ENCODE measurements at places on chromosomes 16 and 17.

DNA sequence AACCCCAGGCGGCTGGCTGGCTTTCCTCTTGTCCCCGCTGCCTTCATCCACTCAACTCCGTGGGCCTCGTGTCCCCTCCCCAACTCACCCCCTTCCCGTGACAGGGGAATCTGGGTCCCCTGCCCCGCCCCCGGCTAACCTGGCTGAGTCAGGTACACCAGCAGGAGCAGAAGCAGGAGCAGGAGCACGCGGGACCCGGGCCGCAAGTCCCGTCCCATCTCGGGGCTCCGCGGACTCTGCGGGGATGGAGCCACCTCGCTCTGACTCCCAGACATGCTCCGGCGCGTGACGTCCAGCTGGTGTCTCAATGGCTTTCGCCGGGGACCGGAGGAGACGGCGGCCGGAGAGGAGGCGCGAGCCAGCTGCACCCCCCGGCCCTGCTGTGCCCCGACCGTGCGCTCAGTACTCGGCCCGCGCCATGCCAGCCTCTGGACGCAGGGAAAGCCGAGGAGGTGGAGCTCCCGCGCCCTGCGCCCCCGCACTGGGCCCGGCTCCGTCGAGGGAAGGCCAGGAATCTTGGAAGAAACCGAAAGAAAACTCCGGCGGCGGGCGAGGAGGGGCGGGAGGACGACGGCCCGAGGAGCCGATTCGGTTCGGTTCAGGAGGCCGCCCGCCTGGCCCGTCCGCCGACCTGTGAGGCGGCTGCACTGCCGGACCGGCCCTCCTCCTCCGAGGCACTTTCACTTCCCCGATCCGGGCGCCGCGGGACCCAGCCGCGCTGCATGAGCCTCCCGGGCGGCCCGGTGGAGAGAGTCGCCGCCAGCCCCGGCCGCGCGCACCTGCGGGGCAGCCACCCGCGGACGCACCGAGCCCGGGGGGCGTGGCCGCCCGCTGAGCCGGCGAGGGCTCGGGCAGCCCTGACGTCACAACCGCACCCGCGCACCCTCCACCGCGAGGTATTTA is at the start of the genes CXCL16 and ZMYND15:
Gene CXCL16, minus strand, starts transcription at position 807 of the 903 bp plus-strand sequence. Its CDS starts 589 bp downstream, at position 218.
Gene ZMYND15, plus strand, starts transcription at position 712 of the 903 bp plus-strand sequence. CDS start 716 bp downstream, outside the sequence.
- DNase-seq: peak; percentile 35

- peak; percentile 83 for DNase-seq
Measured at GRCh38 chr17:45149669-45150664, 1.7 kb downstream of the HEXIM1 start.

- no peak for DNase-seq
Measured at GRCh38 chr16:85462714-85463611, 150.2 kb upstream of the GSE1 start.

DNA sequence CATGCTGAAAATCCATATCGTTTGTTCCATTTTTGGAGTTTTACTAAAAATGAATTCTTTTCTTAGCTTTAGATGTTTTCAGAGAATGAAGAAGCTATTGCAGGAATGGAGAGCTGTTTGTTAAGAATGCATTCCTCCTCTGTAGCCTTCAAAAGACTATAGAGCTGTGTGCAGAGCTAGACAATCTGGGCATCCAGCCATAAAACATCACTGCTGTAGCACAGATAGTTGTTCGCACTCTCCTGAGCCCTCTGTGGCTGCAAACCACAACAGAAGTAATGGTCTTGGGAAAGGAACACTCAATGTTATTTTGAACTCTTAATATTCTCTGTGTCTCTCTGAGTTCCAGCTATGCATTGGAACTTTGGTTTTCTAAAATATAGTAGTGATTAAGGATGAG is 4.9 kb downstream of the TNRC6C start:
- peak; percentile 90 for DNase-seq

DNA sequence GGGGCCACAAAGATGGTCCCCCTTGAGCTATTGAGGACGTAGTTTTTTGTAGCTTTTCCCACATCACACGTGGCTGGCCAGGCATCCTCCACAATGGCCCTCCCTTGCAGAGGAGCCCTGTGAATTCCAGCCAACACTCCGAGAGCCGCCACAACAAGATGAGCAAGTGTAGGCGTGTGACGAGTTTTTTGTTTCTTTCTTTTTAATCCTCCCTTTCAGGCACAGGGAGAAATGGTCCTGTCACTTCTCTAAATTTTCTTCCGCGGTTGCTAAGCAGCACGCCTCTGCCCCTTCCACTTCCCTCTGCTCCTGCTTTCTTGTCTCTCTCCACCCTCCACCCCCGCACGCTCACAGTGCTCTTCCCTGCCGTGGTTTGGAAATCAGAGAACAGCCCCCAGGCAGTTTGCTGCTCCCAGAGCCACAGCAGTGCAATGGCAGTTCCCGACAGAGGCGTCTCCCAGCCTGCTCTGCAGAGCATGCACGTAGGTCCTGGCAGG is 68.0 kb upstream of the MRTFB start:
- DNase-seq: peak; percentile 84
